ENCODE measurements at places on chromosomes 6 and 20.

DNA sequence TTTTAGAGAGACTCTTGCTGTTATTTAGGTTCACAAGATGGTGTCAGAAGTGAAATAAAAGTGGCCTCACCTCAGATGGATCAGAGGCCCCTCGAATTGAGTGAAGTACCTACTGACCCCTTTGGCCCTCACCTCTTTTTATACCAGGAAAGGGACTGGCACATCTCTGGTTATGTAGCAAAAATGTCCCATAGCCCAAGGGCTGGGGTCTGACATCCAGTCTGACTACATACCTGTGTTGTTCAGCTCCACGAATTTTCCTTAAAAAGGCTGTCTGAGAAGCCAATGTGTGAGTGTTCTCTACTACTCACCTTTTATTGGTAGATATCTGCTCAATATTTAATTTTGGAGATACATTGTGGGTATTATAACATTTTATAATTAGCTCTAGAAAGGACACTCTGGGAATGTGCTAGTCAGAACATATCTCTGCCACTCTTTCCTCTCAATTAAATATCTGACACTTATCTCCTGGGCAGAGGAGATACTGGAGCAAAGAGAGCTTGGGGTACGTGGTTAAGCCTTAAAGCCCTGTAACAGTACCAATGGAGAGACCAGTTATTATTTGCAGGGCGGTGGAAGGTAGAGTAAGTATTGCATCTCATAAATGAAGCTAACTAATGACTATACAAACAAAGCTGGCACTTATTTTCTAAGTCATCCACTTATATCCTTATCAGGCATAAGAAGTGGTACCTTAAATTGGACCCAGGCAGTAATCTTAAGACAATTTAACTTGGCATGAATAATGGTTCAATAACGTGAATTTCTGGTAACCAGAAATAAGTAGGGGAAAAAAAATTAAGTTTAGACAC, 20.0 kb upstream of the IL22RA2 start:
- DNase-seq = no peak

DNA sequence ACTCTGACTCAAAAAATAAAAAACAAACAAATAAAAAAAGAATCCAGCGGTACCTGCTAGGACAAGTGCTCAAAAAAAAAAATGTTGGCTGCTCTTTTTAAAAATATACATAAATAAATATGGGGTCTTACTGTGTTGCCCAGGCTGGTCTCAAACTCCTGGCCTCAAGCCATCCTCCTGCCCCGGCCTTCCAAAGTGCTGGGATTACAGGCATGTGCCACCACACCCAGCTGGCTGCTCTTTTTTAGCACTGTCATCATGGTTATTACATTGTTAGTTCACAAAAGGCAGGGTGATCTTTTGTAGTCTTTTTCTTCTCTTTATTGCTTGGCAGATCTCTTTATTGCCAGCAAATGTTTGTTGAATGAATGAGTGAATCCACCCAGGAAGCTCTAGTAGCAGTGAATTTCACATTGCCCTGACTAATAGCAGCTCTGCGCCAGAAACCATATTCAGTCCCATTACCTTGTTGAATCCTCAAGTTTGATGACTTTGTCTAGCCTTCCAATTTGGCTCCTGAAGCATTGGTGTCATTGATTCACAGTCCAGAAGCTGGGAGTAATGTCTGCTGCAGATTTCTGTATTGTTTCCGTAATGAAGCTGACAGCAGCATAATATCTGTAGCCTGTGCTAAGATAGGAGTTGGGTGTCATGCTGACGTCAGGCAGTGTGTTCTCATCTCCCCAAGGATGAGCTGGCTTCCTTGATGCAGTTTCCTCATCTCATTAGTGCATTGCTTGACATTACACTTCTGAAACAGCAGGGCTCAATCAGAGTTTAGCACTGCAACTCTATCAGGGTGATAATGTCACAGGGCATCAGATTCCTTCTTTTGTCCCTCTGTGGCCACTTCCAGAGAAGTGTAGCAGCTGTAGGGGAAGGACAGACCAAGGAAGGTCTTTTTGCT, 84.9 kb upstream of the TGM3 start:
- DNase-seq = no peak

DNA sequence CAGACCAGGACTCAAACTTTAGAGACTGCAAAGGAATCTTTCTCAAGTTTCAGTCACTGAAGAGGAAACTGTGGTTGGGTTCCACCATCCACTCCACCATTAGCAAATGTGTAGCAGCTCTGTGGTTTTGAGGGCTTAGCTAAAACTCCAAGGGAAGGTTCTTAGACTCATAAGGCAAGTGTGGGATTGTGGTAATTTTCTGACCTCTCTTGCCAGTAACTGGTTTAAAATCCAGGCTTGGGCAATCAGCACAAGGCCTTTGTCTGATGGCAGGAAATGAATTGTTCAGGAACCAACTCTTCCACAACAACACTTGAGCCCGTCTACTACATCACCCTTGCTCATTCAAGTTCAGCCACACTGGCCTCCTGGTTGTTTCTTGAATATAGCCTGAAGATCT, 68.6 kb upstream of the FBXL4 start:
- no peak for DNase-seq

DNA sequence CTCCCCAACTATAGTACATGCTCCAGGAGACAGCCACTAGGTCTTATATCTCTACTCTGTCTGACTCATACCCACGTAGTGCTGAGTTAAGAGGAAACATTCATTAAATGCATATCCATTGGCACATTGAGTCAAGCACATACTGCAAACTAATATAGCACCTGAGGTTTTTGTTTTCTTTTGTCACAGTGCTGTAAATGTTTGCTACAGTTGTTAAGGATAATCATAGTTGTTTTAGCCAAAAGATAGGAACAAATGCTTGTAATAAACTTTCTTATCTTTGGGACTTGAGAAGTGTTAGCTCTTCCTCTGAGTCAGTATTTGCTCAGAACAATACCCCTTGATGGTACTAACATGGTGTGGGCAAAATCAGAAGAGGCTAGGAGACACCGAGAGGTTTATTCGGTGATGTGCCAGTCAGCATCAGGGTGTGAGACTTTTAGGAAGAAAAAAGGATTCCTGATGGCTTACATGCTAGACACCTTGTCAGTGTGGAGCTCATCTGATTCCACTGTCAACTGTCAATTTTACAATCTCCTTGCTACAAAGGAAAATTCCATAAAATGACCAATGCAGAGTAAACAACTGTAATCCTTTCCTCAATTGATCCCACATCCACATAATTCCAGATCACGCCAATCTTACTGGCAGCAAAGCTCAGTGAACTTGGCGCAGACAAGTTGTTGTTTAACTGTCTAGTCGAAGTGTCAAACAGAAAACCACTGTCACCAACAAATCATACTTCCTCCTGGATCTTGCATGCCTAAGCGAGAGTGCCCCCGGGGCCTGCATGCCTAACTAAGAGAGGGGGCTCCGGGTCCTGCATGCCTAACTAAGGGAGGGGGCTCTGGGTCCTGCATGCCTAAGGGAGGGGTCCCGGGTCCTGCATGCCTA, 36.1 kb downstream of the ELOVL2 start:
- no peak for DNase-seq

- DNase-seq = no peak
Observed at GRCh38 chr20:32819992-32820697, 391 bp downstream of the MAPRE1 start.

DNA sequence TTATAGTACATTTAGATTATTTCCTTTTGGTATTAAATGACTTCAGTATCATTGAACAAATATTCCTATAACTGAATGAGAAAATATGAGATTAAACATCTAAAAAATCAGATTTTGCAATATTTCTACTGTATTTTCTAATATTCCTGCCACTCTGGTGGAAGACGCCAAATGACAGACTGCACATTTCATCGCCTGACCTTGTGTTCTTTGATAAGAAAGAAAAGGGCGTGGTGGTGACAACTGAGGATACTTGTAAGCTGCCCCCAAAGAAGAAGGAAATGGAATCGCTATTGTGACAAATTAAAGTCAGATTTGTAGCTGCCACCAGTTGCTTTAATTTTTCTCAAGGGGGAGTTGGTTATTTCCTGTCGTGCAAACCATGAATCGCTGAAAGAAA, 131.3 kb downstream of the MTFR2 start:
- no peak for DNase-seq

DNA sequence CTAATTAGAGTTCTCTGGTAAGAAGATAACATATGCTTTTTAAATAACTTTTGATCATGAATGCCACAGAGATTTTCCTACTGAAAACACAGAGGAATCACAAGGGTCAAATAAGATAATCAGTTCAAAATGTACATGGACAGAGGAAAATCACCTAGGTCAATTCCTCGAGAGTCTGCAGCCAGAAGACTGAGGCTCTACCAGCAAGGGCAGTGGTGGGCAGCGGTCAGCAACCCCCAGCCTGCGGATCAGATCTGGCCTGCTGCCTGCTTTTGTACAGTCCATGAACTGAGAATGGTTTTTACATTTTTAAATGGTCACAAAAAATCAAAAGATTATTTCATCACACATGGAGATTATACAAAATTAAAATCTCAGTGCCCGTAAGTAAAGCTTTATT, 79.0 kb downstream of the FYN start:
- DNase-seq = no peak

DNA sequence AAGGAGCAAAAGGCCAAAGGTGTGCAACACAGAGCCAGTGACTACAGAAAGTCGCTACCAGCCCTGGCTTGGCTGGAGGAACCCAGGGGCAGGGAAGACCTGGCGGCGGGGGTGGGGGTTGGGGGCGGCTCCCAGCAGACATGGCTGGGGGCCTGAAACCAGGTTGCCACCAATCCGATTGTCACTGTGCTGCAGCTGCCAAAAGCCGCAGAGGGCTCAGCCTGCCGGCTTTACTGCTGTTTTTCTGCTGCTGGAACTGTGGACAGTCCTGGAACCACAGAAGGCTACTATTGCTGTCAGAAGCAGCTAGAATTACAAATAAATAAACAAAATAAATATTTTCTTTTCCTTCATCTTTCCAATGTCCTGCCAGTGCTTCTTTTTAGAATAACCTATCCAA, 25.7 kb upstream of the OGFRL1 start:
- DNase-seq = no peak

DNA sequence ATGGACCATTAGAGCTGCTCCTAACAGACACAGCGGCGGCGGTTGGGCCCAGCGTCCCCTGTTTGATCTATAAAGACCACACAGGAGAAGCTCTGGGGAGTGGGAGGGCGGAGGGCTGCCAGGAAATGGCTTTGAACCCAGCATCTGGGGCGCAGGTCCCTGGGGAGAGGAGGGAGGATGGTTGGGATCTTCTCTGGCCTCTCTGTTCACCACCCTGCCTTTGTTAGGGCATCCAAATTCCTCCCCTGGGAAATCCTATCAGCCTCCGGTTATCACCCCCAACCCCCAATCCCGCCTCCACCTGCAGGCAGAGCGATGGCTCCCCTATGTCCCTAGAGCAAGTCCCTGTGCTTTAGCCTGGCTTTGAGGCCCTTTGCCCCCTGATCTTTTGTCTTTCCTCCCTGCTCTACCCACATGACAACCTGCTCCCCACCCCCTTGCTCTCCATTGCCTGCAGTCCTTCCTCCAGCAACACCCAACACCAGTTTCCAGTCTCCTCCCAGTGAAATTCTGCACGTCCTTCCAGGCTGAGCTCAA, 7.1 kb downstream of the XKR7 start:
- no peak for DNase-seq

DNA sequence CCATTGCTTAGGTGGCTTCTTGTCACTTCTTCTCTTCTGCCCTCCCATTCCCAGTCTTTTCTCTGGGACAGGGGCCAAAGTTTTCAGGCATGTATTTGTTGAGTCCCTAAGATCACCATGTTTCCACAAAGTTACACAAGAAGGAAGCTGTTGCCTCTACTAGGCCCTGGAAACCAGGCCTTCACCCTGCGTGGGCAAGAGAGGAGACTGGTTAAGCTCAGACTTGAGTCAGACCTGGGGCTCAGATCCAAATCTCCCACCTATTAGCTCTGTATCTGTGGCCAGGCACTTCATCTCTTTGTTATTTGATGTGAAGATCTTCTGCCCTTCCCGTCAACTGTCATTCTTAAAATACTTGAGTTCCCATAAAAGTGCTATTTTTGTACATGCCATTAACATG, 154.6 kb downstream of the SASH1 start:
- DNase-seq = no peak

DNA sequence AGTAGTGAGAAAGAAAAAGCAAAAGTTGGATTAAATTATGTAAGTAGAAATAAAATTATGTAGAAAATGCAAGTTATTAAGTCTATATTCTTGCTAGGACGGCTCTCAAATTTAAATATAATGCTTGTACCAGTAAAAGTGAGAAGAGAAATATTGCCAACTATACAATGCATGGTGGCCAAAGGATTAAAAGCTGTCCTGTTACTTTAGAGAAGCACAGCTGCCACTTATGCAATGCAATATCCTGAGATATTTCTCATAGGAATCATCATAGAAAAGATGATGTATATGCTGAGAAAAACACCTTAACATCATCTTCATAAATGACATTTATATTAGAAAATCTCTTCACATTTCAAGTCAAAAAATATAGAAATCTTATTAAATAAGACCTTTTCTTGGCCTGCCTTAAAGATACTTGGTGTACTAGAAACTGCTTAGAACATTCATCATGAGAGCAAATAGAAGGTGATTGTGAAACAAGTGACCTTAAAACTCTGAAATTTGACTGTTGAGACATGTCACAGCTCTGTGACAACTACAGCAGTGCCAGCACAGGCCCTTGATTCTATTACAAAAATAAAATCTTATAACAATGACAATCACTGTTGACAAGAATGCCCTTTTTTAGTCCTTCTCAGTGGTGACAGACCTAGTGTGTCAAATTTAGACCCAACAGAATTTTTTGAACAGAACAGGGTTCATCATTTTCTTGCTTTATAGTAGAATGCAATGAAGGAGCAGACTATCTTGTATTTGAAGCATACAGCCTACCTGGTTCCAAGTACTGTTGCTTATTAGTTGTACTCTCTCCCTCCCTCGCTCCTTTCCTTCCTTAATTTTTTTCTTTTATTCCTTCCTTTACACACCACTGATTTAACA, 173.1 kb downstream of the CLVS2 start:
- DNase-seq = no peak

DNA sequence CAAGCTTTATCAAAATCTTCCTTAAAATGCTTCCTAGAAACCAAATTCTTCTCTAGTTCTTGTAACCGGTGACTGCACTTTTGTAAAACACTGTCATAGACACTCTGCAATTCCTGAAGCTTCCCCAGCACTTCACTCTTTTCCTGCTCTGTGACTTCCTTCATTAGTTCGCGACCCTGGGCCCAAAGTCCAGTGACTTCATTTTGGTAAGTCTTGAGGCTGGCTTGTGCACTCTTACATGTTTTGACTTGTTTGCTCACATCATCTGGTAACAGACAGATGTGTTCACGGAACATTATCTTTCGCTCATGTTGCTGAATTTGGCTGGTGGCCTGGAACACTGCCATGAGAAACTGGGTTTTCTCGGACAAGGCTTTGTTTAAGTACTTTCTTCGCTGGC, 306.2 kb downstream of the SYNE1 start:
- DNase-seq = no peak

Data from activated T-helper 2 cell treated with anti-CD3 and anti-CD28 coated beads, Interferon-gamma antibody, Interleukin-2, Interleukin-4, amounts not matched to agents 10 μg/mL and 5 μg/mL and 100 μg/mL, durations not matched to agents 14 hours and 24 hours and 36 hours (primary cell).